ENCODE measurements at places on chromosomes 12 and 14.

- DNase-seq = peak; percentile 42
These were observed 43.9 kb upstream of the PLEKHG6 start for GRCh38 chr12:6266541-6266966.

GRCh38 chr12:11954181-11954580, 116.6 kb upstream of the BCL2L14 start:
- DNase-seq = no peak

DNA sequence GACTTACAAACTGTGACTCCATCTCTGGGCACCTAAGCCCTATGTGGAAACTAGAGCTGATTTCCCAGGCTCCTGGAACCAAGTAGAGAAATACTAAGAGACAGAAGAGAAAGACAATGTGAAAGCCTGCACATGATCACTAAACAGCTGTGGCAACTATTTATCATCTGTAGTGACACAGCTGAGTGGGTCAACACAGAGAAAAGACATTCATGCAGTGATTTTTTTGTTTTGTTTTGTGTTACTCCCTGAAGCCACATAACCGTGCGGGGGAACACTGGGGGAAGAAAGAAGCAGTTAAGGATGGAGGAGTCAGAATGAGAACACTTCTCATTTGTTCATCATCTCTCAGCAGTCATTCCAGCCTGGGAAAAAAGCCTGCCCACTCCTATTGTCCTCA, 1.5 kb downstream of the PRR4 start:
- no peak for DNase-seq

DNA sequence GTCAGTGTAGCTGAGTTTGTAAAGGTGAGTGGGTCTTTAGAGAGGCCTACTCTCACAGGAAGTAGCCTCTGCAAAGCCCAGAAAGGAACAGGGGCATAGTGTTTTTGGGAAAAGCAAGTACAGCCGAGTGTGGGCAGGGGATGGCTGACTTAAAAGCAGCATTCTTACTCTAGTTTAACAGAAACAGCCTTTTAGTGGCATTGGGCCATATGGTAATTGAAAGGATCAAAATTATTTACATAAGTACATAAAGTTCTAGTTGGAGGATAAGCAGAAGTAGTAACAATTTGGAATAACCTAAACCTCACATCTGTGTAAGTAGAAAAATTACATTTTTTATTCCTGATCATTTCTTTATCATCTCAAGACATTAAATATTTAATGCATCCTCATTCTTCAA, 49.1 kb downstream of the RASSF8 start:
- DNase-seq = no peak

DNA sequence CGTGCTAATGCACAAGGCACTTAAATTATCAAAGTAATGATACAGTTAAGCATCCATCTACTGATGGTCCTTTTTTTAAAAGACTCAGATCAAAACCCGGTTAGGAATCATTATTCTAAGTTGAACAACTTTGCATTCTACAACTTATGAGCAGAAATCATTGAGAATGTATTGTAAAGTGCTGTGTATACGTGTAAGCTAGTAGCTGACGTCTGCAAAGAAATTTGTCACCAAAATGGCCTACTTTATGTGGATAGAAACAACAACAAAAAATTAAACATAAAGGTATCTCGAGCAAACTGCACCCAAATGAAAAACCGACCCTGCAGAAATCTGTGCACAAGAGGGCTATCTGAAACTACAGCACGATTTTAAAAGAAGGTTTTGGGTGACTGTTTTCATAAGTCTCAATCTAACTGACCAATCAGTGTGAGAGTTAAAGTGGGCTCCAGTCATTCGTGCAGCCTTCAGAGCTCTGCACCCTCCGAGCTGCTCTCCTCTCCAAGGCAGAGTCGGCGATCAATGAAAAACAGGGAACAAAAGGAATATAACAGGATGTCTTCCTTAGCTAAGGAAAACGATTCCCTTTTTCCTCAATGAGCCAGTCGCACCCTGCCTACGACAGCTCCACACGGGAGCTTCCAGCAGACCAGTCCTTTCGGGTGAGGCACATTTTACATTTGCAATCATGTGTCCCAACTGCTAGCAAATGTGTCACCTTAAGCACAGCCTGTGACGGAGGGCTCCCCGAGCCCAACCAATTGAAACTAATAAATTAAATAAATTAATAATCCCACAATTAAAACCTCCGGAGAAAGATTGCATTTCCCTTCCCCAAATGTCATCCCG, 200.7 kb upstream of the FOXN3 start:
- DNase-seq = peak; percentile 82

- DNase-seq = no peak
These were observed 63.8 kb downstream of the CDK17 start for GRCh38 chr12:96336489-96336888.

GRCh38 chr14:73662487-73662943, 17.7 kb downstream of the DNAL1 start:
- peak; percentile 8 for DNase-seq

- DNase-seq = no peak
These were observed 155.5 kb downstream of the PCNX1 start for GRCh38 chr14:71062581-71063303.

GRCh38 chr14:104731320-104732294, 7.6 kb downstream of the ADSS1 start:
- DNase-seq = no peak

GRCh38 chr12:113180333-113180732, 4.9 kb downstream of the DDX54 start:
- DNase-seq = no peak

DNA sequence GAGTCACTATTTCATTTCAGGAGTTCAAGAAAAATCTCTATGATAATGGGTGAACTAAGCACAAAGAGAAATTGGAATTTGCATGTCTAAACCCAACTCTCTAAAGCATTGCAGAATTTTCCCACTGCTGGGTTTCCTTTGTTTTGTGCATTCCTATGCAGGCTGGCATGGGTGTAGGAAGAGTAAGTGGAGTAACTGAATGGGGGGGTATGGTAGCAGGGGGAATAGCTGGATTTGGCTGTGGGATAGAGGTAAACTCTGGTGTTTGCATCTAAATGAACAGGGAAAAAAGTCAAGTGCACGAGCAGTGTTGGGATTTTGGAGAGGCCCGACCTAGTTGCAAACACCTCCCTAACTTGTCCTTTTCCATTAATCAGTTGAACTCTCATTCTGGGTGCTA, 159.1 kb downstream of the ANO4 start:
- DNase-seq = no peak

GRCh38 chr12:115857160-115857920, 420.2 kb downstream of the MED13L start:
- no peak for DNase-seq

DNA sequence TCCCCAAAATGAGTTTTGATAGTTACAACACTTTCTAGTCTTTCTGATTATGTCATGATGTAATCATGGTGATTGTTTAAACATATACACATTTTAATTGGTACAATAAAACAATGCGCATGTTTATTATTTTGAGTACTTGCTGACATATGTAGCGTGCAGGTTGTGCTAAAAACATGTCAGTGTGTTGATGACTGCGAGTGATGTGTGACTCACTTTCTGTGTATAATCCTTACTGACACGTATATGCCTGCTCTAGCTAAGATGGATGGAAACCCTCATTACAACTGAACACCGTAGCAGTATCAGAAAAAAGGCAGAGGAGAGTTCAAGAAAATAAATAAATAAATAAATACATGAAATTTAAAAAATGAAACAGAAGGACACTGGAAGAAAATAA, 1552.4 kb upstream of the FLRT2 start:
- no peak for DNase-seq

DNA sequence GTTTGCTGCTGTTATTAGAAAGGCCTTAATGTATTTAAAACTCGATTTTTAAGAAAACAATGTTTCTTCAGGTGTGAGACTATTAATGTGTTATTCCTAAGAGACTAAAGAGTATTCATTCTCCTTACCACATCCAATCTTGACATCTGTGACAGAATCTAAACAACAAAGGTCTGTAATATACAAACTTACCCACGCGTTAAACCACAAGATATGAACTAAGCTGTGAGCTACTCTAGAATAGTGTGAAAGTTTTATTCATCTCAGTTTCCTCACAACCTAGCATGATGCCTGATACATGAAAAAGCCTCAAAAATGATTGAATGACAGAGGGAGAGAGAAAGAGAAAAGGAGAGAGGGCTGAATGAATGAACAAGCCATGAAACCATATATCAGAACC, 117.3 kb upstream of the COCH start:
- no peak for DNase-seq

- DNase-seq = no peak
These were observed 435.3 kb upstream of the TMTC1 start for GRCh38 chr12:30219047-30219446.

- no peak for DNase-seq
These were observed 59.1 kb downstream of the RASSF3 start for GRCh38 chr12:64669270-64669842.

- no peak for DNase-seq
These were observed 119.8 kb downstream of the SRGAP1 start for GRCh38 chr12:63964301-63964700.

GRCh38 chr14:69713209-69713781, 53.6 kb upstream of the SRSF5 start:
- DNase-seq = peak; percentile 62

DNA sequence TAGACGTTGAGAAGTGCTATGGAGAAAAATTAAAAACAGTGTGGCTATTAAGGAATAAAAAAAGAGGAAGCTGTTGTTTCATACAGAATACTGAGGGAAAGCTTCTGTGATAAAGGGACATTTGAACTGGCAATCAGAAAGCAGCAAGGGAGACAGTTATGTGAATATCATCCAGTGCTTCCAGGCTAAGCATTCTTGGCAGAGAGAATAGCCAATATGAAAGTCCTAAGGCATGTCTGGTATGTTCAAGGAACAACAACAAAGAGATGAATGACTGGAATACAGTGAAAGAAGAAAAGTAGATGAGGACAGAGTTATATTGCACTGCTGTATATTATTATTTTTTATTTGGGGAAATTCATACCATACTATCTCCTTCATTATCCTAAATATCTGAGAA, 23.9 kb downstream of the SCAF11 start:
- peak; percentile 39 for DNase-seq

DNA sequence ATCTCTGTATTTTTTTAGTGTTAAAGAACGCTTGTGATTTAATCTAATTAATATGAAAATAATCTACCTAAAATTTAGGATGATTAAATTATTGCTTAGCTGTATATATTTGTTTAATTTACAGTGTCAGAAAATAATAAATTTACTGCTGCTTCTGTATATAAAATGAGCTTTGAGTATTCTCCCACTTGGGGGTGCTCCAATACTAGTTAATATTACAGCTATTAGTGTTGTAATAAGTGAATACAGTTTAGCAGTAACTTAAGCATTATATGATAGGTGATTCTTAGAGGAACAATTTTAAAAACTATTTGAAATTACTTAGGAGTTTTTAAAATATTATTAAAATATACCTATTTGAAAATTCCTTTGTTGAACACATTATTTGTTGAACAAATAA, 62.2 kb downstream of the PAPOLA start:
- no peak for DNase-seq

- no peak for DNase-seq
These were observed 71.9 kb upstream of the NCOR2 start for GRCh38 chr12:124639122-124639806.

DNA sequence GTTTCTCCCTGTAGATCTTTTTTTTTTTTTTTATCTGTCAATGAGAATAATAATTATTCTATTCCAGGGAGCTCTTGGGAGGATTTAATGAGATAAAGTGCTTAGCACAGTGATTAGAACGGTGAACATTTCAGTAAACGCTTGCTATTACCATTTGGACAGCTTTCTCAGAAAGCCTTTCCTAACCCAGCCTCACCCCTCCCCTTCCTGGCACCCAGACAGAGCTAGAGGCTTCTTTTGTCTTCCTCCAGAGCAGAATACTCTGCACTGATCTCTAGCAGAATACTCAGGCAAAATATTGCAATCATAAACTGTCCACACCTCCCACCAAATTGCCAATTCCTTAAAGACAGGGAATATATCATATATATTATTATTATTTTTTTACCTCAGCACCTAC, 66.6 kb downstream of the ERGIC2 start:
- DNase-seq = no peak

DNA sequence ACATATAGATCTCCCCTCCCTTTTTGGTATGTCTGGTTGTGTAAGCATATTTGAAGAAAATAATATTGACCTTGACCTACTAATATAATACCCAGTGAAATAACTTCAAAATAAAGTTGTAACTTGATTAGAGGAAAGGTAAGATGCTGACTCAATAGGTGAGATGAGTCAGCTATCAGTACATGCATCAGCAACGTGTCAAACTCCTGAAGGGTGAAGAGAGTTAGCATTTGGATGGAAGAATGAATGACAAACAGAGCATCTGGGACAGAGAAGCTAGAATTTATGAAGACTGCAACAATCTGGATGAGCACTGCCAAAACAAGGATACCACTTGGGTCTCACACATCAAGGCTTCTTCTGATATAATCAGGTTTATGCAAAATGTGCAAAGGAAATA, 74.9 kb downstream of the PPP2R5E start:
- no peak for DNase-seq

- no peak for DNase-seq
These were observed 113.5 kb downstream of the C12orf75 start for GRCh38 chr12:105443802-105444652.

GRCh38 chr12:1650260-1650977, 21.4 kb downstream of the WNT5B start:
- DNase-seq = no peak

DNA sequence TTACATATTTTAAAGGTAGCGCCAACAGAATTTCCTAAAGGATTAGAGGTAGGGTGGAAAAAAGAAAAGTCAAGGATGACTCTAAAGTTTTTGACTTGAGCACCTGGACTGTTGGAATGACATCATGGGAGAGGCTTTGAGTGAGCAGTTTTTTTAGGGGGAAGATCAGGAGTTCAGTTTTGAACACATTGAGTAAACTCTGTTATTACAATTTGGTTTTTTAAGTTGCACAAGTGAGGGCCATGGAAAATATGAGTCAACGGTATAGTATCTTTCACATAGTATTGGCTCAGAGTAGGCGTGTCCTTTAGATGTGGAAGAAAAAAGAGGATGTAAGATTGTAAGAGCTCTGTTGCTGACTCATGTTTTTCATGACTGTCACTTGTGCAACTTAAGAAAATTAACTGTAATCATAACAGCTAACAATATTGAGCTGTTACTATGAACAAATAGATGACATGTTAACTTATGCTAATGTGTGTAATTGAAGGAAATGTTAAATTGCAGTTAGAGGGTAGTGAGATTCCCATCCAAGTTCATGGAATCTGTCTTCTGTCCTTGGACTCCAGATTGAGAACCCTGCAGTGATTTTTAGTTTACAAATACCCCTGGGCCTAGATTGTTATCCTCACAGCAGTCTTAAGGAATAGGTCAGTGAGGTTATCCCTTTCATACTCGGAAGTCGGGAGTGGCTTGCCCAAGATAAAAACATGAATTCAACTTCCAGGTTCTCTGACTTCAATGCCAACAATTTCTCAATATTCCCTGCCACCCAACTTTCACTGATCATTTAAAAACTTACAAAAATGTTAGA, 48.2 kb upstream of the ATP2B1 start:
- no peak for DNase-seq
